Glutamatergic neuron (in vitro differentiated cells): ENCODE measurements at places on chromosomes 16 and 17. TPM values are rescaled to one million over a fixed set of nuclear protein-coding genes. Genes with fewer than 3 reads are reported as not detected.

GRCh38 chr16:20735490-20735889 is 6.1 kb downstream of the THUMPD1 start:
- no peak for DNase-seq

KCNH4 gene
- 0.71 TPM for total RNA-seq

GRCh38 chr16:76661691-76662235 is 384.6 kb downstream of the CNTNAP4 start:
- no peak for DNase-seq

GRCh38 chr17:44983563-44983962 is 15.5 kb upstream of the C1QL1 start:
- no peak for DNase-seq

- no peak for DNase-seq
Measured at GRCh38 chr16:67963662-67964321, 4.6 kb downstream of the SLC12A4 start.

CA7 gene
- total RNA-seq: 0.64 TPM

- DNase-seq: no peak
Measured at GRCh38 chr16:47366228-47366627, 94.6 kb downstream of the ITFG1 start.

- DNase-seq: no peak
Measured at GRCh38 chr17:42456223-42457106, 2.2 kb upstream of the ATP6V0A1 start.

- no peak for DNase-seq
Measured at GRCh38 chr17:4591529-4591928, 7.2 kb downstream of the SMTNL2 start.

DNA sequence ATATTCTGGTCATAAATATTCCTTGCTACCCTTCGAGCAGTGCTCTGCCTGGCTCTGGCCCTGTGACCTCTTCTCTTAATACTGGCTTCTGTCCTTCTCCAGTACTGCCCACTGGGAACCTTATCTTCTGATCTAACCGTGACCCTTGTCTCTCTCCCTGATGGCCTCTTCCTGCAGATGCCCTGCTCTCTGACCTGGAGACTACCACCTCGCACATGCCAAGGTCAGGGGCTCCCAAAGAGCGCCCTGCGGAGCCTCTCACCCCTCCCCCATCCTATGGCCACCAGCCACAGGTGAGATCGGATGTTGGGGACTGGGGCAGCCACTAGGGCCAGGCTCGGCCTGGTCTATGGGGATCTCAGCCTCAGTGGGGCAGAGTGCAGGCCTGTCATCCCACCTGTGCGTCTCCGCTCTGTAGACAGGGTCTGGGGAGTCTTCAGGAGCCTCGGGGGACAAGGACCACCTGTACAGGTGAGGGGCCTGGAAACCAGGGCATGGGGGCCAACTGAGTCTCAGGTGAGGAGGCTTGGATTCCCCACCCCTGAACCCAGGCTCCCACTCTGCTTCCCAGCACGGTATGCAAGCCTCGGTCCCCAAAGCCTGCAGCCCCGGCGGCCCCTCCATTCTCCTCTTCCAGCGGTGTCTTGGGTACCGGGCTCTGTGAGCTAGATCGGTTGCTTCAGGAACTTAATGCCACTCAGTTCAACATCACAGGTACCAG is 1.5 kb downstream of the TGFB1I1 start:
- no peak for DNase-seq

GRCh38 chr17:81930142-81931125 is 2.9 kb upstream of the MAFG start:
- DNase-seq: no peak

PPP1R27 gene
- 0.81 TPM for total RNA-seq

OSBPL7 gene
- total RNA-seq: 30.0 TPM

- DNase-seq: no peak
Measured at GRCh38 chr17:17350491-17351355, 47.5 kb downstream of the NT5M start.

CDH5 gene
- total RNA-seq: 9.6 TPM

EARS2 gene
- 8.3 TPM for total RNA-seq

CHRNE gene
- total RNA-seq: 0.69 TPM

- no peak for DNase-seq
Measured at GRCh38 chr17:35342276-35342675, 31.1 kb downstream of the SLFN11 start.

DNA sequence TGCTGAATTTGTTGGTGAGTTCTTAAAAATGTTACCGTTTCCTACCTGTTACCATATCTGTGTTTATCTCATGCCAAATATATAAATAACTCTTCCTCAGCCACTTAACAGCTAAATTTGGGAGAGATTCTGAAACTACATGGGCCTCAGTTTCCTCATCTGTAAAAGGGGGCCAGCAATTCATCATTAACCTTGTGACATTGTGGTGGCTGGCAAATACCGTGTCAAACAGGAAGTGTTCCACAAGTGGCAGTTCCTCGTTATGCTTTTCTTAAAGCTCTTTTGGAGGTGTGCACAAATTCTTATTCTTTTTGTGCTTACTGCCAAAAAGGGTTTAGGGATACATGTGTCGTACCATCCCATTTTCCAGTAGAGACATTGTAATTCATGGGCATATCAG is 220.4 kb upstream of the CACNG5 start:
- DNase-seq: no peak

OTOP2 gene
- not detected for total RNA-seq

DNA sequence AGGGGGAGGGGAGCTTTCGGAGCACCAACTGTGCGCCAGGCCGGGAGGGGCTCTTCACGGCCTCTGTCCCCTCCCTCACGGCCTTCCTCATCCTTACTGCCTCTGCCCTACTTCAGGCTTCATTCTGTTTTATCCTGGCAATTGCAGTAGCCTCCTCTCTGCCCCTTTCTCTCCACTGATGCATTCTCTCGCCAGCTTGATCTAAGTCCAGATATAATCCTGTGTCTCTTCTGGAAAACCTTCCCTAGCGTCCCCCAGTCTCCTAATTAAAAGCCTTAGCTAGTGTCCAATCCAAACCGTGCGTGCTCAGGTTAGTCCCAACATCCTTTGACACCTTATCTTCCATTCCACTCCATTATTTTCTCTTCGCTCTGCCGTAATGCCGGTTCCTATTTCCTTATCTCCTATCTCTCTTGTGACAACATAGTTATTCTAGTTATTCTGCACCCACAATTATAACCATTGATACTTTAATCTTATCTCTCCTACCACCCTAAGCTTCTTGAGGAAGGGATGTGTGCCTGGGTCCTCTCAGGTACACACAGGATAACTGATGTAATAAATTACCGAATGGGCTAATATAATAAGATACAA is 869 bp downstream of the ZNF48 start:
- DNase-seq: no peak

ATP2A3 gene
- total RNA-seq: 97.8 TPM

SYCE1L gene
- total RNA-seq: 12.8 TPM

DNA sequence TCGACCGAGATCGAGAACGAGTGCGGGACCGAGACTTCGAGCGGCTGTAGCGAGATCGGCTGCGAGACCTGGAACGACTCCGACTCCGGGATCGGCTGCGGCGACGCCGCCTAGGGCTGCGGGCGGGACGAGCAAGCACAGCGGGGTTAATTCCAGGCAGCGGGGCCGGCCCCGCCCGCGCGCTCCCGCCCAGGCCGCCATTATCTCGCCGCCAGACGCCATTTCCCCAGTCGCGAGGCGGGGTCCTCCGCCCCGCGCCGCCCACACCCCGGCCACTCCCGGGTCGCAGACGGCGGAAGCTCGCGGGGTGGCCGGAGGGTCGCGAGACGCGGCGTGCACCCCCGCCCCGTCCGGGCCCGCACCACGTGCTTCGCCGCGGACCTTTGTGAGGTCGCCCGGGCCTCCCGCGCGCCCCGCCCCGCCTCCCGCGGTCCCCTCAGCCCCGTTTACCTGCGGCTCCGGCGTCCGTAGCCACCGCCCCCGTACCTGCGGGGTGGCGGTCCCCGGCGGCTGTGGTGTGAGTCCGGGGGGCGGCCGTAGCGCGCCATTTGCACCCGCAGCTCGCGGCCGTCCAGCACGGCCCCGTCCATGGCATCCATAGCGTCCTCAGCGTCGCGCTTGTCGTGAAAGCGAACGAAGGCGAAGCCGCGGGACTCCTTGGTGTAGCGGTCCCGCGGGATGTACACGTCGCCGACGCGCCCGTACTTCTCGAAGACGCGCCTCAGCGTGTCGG is 616 bp downstream of the SRSF2 start:
- peak; percentile 86 for DNase-seq
